CD4-positive, alpha-beta memory T cell (primary cell): ENCODE measurements at places on chromosomes 3 and 15.

DNA sequence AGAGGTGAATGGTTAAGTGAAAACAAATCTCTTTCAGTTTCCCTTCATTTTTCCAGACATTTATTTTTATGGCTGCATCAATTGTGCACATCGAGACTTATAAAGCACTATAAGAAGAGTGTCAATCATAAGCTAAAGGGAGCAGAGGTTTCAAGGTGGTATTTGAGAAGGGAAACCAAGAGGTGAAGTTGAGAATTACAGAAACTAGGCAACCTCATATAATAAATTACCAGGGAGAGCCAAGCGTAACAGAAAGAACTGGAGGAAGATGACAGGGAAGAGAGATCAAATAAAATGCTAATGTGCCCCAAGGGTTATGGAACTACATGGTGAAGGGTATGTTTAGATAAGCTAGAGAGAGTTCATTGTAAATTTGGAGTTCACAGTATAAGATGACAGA lies 6.3 kb upstream of the CCDC54 start:
- H3K27ac ChIP-seq: no peak overlapping the region
- H3K4me3 ChIP-seq: no peak overlapping the region
- H3K27me3 ChIP-seq: peaks cover 3% of the 10 kb centered on the region
- DNase-seq: no peak
- no peaks in the 10 kb centered on the region for H3K36me3 ChIP-seq
- no peaks in the 10 kb centered on the region for H3K4me1 ChIP-seq

DNA sequence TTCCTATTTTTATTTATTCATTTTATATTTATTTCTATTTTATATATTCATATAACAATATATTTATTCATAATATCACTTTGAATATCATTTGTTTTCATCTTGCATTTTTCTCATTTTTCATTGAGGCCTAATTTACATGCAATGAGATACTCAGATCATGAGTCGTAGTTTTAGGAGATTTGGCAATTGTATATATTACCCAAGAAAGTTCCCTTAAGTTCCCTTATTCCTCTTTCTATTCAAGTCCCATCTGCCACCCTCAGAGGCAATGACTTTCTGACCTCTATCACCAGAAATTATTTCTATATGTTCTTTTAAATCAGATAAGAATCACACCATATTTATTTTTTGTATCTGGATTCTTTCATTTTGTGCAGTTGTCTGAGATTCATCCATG lies 329.1 kb upstream of the TPRG1 start:
- no peak for DNase-seq
- H3K27ac ChIP-seq: no peak overlapping the region
- H3K4me3 ChIP-seq: no peak overlapping the region
- no peaks in the 10 kb centered on the region for H3K27me3 ChIP-seq
- H3K36me3 ChIP-seq: no peaks in the 10 kb centered on the region
- no peaks in the 10 kb centered on the region for H3K4me1 ChIP-seq

- H3K27ac ChIP-seq: no peak overlapping the region
- H3K4me3 ChIP-seq: no peak overlapping the region
- no peak for DNase-seq
- H3K36me3 ChIP-seq: no peaks in the 10 kb centered on the region
- H3K27me3 ChIP-seq: no peaks in the 10 kb centered on the region
- H3K4me1 ChIP-seq: peaks cover 62% of the 10 kb centered on the region
Observed at GRCh38 chr15:70560617-70561328, 202.6 kb downstream of the UACA start.

DNA sequence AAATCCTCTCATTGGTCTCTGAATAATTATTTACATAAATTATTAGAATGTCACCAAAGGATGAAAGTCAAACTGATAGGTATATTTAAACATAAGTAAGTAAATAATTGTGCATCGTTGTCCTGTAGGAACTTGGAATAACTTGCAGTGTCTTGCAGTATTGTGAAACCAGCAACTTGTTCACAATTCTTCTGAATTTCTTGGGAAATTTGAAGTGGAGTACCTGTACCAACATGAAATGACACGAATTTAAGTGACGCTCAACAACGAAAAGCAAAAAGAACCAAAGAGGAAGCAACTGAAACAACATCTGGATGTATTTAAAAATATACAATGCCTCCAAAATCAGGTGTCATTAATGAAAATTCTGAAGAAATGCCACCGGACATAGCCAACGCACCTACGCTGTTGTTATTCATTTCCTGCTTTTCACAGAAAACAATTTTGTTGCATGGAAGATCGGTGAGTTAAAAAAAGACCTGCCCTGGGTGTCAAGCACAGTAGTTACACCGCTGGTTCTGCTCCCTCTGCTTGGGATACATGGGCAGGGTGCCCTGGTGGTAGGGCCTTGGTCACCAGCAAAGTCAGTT lies 112.5 kb downstream of the RPLP1 start:
- H3K27me3 ChIP-seq: no peaks in the 10 kb centered on the region
- H3K36me3 ChIP-seq: no peaks in the 10 kb centered on the region
- H3K27ac ChIP-seq: no peak overlapping the region
- H3K4me3 ChIP-seq: no peak overlapping the region
- DNase-seq: no peak
- H3K4me1 ChIP-seq: no peaks in the 10 kb centered on the region

DNA sequence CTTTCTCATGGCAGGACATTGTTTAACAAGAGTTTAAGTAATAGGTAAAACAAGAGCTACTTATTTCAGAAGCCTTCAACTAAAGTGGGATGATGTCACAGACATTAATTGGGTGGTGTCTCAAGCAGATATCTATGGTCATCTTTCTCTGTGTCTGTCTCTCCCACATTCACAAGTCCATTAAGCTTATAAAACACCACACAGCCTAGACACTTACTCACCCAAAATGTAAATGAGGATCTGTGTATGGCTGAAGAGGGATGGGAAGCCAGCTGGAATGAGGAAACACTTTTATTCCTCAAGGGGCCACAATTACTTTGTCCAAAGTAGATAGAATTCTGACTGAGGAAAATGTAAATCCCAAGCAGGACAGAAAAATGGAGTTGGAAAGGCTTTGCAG lies 183.8 kb downstream of the THRB start:
- H3K4me1 ChIP-seq: no peaks in the 10 kb centered on the region
- H3K27ac ChIP-seq: no peak overlapping the region

GRCh38 chr3:110579840-110580550 lies 491.6 kb upstream of the NECTIN3 start:
- H3K27ac ChIP-seq: no peak overlapping the region
- no peaks in the 10 kb centered on the region for H3K27me3 ChIP-seq
- no peak for DNase-seq
- no peaks in the 10 kb centered on the region for H3K36me3 ChIP-seq
- no peaks in the 10 kb centered on the region for H3K4me1 ChIP-seq

GRCh38 chr3:112353365-112353764 lies 20.4 kb downstream of the CD200 start:
- no peak overlapping the region for H3K27ac ChIP-seq
- no peak overlapping the region for H3K4me3 ChIP-seq
- no peak for DNase-seq

- H3K4me3 ChIP-seq: peak within 1 kb of the TSS; percentile 57
- no peak within 1 kb of the TSS for H3K27ac ChIP-seq
- no peaks in the 10 kb centered on the region for H3K27me3 ChIP-seq
- no peaks in the 10 kb centered on the region for H3K36me3 ChIP-seq
- peaks cover 23% of the 10 kb centered on the region for H3K4me1 ChIP-seq
Observed at GRCh38 chr15:62066663-62067447, at the start of gene C2CD4A. Gene C2CD4A (plus strand): TSS chr15:62066977. CDS start chr15:62067614, 637 bp downstream.

DNA sequence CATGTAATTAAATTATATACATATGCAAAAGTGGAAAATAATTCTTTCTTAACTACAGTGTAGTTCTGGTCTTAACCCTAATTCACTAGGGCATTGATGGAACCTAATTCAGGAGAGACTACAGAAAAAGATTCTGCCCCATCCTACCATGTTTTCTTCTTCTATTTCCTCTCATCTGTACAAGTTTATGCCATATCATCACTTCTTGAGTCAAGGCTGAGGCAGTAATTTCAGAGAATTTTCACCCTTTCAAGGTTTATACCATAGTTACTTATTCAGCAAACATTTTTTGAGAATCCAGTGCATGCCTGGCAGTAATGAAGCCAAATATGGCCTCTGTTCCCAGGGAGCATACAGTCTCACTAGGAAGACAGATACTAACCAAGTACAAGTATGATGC lies 33.4 kb downstream of the SHOX2 start:
- H3K4me3 ChIP-seq: no peak overlapping the region
- H3K27me3 ChIP-seq: no peaks in the 10 kb centered on the region
- DNase-seq: no peak
- no peaks in the 10 kb centered on the region for H3K36me3 ChIP-seq
- H3K4me1 ChIP-seq: no peaks in the 10 kb centered on the region

DNA sequence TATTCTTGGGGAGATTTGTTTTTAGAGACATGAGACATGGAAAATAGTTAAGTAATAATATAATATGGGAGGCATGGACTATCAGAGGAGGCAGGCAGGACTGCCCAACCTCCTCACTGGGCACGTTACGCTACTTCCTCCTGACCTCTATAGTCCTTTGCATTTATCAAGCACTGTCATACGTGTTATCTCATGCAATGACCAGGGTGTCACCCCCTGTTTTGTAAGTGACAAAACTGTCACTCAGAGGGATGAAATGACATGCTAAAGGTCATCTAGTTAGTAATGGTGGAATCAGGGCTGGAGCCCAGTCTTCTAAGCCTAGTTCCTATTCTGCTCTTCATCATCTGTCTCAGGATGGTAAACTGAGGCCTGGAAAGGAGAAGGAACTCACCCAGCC lies 66.7 kb downstream of the ST6GAL1 start:
- H3K4me1 ChIP-seq: peaks cover 42% of the 10 kb centered on the region
- H3K4me3 ChIP-seq: no peak overlapping the region
- DNase-seq: no peak
- H3K36me3 ChIP-seq: peaks cover 6% of the 10 kb centered on the region
- H3K27me3 ChIP-seq: no peaks in the 10 kb centered on the region

- H3K27me3 ChIP-seq: no peaks in the 10 kb centered on the region
- no peaks in the 10 kb centered on the region for H3K4me1 ChIP-seq
- no peaks in the 10 kb centered on the region for H3K36me3 ChIP-seq
Observed at GRCh38 chr15:83174891-83175290, 32.7 kb downstream of the HDGFL3 start.

DNA sequence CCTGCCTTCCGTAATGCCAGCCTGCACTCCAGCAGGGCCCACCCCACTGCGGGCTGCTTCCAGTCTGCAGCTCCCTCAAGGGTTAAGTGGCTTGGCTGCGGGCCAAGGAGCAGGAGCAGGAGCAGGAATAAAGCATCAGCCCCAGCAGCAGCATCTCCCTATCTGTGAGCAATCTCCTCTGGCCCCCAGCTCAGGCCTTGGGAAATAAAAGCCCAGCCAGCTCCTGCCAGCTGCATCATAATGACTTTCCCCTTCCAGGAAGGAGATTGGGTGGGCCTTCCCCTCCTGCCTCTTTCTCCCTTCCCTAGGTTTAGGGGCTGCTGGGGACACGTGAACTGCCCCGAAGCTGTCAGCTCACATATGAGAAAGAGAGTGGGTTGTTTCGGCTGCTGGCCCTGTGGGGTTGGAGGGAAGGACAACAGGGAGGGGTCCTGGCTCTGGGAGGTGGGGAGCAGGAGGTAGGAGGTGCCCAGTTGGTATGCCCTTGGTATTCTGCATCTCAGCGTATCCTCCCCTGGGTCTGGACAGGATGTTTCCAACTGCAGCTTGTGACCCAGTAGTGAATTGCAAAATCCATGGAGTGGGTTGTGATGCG lies 34.6 kb upstream of the FGD5 start:
- H3K4me1 ChIP-seq: no peaks in the 10 kb centered on the region
- no peak for DNase-seq
- no peaks in the 10 kb centered on the region for H3K27me3 ChIP-seq
- no peaks in the 10 kb centered on the region for H3K36me3 ChIP-seq
- H3K4me3 ChIP-seq: no peak overlapping the region
- H3K27ac ChIP-seq: no peak overlapping the region

- H3K27me3 ChIP-seq: no peaks in the 10 kb centered on the region
- H3K27ac ChIP-seq: no peak overlapping the region
- no peak overlapping the region for H3K4me3 ChIP-seq
Observed at GRCh38 chr3:46495901-46496456, 1.8 kb upstream of the RTP3 start.

GRCh38 chr15:71792521-71792920 lies 17.8 kb upstream of the NR2E3 start:
- H3K36me3 ChIP-seq: no peaks in the 10 kb centered on the region
- no peak overlapping the region for H3K27ac ChIP-seq
- DNase-seq: no peak
- H3K4me1 ChIP-seq: no peaks in the 10 kb centered on the region
- no peak overlapping the region for H3K4me3 ChIP-seq
- H3K27me3 ChIP-seq: no peaks in the 10 kb centered on the region

DNA sequence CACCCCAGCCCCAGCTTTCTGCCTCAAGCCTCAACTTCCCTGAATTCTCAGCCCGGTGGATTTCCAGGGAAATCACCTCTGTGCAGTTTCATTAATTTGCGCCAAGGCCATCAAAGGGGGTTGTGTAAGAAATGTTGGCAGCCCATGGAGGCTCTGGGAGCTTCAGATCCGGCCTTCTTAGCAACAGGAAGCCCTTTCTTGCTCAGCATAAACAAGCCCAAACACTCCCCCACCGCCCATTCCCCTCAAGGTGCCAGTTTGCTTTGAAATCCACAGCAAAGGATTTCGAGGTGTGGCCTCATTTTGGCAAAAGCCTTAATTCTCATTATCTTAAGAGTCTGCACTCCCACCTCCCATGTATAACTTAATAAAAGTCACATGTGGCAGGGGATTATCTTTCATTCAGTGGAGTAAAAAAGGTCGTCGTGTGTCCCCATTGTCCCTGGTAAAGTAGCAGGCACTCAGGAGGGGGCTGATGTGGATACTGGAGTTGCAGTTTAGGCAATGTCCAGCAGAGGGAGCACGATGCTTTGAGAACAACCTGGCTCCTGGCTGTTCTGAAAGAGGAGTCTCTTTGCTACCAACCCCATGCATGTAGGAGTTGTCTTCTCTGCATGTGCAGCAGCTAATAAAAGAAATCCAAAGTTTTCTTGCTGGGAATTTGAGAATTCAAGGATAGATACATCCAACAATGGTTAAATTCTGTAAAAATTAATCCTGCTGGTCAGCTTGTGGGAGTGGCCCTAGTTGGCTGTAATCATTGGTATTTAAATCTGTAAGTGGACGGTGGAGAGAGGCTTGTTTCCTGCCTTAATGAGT lies 39.5 kb downstream of the EBLN2 start:
- no peaks in the 10 kb centered on the region for H3K4me1 ChIP-seq
- no peaks in the 10 kb centered on the region for H3K36me3 ChIP-seq
- DNase-seq: peak; percentile 53
- no peaks in the 10 kb centered on the region for H3K27me3 ChIP-seq

- no peaks in the 10 kb centered on the region for H3K27me3 ChIP-seq
- no peak for DNase-seq
- H3K4me1 ChIP-seq: no peaks in the 10 kb centered on the region
- H3K27ac ChIP-seq: no peak overlapping the region
- no peaks in the 10 kb centered on the region for H3K36me3 ChIP-seq
- H3K4me3 ChIP-seq: no peak overlapping the region
Observed at GRCh38 chr15:80468796-80469195, 64.6 kb downstream of the ARNT2 start.
